ENCODE measurements at places on chromosomes 13 and 19.

GRCh38 chr19:41330946-41331678 lies 21.1 kb downstream of the CCDC97 start:
- no peak for DNase-seq

DNA sequence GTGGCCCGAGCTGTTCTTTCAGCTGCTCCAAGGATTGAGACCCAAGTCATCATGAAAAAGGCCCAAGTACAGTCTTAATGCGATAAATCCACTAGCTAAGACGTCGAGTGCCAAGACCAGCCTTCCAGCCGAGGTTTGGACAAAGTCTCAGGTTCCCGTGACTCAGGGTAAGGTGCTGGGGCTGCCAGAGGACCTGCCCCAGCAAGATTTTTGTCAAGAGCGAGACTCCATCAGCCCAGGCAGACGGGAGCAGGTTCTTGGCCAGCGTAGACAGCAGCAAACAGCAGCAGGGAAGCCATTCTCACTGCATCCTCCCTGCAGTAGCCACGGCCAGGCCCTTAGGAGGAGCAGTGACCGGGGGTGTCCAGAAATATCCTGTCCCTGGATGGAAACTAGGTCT lies 3.4 kb downstream of the FEM1A start:
- DNase-seq = no peak

DNA sequence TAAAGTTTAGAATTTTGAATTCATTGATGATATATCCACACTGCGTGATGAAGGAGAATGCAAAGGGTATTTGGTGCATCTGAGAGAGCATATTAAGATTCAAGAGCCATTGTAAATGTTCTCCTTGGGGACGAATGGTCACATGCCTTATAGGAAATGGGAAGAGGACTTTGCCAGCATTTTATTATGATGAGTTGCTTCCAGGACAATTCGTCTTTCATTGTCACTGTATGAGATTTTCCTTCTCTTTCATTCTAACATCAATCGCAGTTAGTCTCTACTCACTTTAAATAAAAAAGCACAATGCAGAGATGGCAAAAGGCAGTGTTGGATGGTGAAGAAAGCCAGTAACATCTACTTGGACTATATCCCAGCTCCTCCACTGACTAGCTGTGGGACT lies 21.4 kb downstream of the WDFY2 start:
- no peak for DNase-seq

DNA sequence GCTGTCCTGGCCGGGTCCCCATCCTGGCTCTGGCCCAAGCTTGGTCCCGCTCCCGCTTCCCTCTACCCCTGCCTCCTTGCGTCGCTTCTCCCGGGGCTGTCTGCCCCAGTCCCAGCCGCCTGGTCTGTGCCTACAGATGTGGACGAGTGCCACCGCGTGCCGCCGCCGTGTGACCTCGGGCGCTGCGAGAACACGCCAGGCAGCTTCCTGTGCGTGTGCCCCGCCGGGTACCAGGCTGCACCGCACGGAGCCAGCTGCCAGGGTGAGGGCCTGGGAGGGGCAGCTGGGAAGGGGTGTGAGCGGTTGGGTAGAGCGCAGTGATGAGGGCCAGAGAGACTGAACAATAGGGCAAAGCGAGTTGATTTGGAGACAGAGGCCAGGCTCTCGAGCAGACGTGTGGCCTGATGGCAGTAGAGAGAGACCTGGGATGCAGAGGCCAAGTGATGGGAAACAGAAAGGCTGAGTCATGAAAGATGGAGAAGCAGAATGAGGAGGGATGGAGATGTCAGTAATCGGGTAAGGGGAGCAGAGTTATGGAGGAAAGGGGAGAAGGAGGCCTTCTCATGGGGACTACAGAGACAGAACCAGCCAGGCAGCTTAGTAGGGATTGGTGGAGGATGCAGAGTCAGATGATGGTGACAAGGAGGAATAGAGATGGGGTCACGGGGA lies 9.4 kb downstream of the LTBP4 start:
- DNase-seq = no peak

- DNase-seq = no peak
These were observed 375.5 kb downstream of the IRS2 start for GRCh38 chr13:109410868-109411267.

GRCh38 chr19:33346665-33347064 lies 26.8 kb upstream of the CEBPG start:
- no peak for DNase-seq

GRCh38 chr19:20078581-20079031 lies 806 bp downstream of the ZNF90 start:
- peak; percentile 66 for DNase-seq

- no peak for DNase-seq
These were observed 156.5 kb downstream of the OXGR1 start for GRCh38 chr13:96837809-96838208.

DNA sequence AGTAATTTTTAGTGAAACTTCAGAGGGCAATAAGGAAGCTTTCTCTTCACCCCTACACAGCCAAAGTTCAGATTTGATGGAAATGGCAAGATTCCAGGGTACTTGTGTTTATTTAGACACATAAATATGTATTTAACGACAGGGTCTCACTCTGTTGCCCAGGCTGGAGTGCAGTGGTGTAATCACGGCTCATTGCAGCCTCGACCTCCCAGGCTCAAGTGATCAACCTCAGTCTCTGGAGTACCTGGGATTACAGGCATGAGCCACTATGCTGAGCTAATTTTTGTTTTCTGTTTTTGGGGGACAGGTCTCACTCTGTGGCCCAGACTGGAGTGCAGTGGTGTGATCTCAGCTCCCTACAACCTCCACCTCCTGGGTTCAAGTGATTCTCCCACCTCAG lies 2.0 kb upstream of the SYCE2 start:
- DNase-seq = no peak

- DNase-seq = no peak
These were observed 774 bp downstream of the ALDH16A1 start for GRCh38 chr19:49453757-49454240.

DNA sequence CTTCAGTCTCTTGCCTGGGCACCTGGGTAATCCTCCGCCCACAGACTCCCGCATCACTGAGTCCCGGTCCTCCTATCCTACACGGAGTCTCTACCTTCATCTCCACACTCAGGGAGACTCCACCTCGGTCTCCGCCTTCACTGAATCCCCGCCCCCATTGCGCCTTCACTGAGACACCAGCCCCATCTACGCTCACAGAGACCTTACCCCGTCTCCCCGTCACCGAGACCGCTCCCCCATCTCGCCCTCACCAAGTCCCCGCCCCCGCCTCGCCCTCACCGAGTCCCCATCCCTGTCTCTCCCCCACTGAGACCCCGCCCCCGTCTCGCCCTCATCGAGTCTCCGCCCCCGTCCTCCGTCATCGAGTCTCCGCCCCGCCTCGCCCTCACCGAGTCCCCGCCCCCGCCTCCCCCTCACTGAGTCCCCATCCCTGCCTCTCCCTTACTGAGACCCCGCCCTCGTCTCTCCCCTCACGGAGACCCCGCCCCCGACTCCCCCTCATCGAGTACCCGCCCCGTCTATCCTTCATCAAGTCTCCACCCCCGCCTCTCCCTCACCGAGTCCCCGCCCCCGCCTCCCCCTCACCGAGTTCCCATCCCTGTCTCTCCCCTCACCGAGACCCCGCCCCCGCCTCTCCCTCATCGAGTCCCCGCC lies 23.1 kb upstream of the ZNF846 start:
- DNase-seq = peak; percentile 95

DNA sequence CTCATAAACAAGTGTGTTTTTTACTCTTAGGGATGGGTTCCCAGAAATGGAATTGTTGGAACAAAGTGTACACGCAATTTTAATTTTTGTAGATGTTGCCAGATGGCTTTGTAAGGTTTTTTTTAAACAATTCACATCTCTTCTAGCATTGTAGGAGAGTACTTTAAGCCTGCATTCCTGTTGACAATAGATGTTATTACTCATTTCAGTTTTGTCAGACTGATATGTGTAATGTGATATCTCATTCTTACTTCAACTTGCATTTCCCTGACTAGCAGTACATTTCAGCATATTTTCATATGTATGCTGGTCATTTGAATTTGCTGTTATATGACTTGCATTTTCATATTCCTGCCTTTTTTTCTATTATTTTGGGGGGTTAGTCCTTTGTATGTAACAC lies 186.6 kb upstream of the SLITRK6 start:
- no peak for DNase-seq

DNA sequence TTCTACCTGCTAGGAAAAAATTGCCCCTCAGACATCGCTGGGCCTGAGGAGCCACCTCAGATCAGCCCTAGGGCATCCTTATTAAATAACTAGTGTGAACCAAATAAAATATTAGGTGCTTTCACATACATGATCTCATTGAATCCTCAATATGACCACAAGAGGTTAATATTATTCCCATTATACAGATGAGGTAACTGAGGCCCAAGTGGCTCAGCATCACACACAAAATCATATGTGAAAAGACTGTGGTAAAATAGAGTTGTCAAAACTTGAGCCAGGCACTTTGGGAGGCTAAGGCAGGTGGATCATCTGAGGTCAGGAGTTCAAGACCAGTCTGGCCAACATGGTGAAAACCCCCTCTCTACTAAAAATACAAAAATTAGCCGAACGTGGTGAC lies 2.9 kb upstream of the DMKN start:
- DNase-seq = no peak

GRCh38 chr13:54637366-54637765 lies 1608.8 kb downstream of the OLFM4 start:
- DNase-seq = no peak

- DNase-seq = peak; percentile 2
These were observed 34.4 kb upstream of the MIR17HG start for GRCh38 chr13:91313103-91313502.

DNA sequence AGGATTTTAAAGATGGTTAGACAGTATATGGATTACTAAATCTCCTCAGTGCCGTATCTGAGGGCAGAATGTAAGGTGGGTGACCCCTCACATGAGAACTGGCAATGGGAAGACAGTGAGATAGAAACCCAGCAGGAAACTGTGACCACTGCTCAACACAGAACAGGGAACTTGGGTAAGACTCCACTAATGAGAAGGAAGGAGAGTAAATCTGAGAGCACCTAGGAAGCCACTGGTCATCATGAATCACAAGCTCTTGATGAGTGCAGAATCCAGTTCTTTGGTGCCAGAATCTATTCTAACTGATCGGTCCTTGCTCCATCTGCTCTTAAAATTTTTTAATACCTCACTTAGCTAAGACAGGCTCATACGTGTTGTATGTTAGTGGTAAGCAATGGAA lies 261.8 kb downstream of the KLF12 start:
- peak; percentile 15 for DNase-seq

GRCh38 chr13:75372517-75372916 lies 109.5 kb downstream of the TBC1D4 start:
- peak; percentile 57 for DNase-seq

- DNase-seq = no peak
These were observed 3.5 kb downstream of the C19orf67 start for GRCh38 chr19:14081797-14082674.

DNA sequence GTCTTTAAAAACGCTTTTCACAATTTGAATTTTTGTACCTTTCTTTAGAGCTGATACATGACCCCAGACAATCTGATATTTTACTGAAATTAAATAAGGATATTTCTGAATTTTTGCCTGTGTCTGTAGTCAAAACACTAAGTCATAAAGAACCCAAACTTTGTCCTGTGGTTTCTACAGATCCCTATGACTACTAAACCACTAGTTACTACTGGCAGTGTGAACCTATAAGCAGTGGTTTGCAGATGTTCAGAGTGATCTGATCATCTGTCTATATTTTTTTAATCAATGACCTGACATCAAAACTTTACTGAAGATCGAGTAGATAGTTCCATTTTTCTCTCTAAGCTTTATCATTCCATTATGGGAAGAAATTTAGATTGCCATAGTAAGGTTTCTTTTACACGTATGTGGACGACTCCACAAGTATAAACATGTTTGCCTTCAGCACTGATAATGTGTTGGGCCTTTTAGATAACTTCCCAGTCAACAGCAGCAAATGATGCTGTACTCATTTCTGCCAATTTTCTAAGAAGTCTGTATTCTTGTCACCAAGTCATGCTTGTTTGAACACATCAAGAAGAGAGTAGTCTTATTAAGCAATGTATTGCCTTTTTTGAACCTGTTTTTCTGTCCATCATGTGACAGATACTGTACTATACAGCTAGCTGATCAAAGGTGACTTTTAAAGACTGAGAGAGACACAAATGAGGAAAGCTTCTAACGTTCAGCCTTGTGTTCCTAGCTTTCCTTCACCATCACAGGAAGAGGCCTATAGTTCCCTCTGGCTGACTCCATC lies 21.8 kb downstream of the POLR1D start:
- DNase-seq = no peak

DNA sequence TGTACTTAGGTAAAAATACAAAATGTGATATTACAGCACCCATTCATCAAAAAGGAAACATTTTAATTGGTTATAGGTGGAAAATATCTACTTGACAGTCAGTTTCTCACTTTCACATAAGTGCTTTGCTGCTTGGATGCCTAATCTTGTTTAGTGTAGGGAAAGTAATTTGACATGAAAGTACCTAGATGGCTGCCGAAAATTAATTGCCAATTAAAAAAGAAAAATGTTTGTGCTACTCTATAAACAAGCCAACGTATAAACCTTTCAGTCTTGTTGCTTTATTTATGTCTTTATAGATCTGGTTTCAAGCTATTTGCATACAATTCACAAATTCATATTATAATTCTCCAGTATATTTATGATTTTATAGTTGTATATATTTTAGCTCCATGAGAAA lies 729.9 kb downstream of the DACH1 start:
- no peak for DNase-seq

DNA sequence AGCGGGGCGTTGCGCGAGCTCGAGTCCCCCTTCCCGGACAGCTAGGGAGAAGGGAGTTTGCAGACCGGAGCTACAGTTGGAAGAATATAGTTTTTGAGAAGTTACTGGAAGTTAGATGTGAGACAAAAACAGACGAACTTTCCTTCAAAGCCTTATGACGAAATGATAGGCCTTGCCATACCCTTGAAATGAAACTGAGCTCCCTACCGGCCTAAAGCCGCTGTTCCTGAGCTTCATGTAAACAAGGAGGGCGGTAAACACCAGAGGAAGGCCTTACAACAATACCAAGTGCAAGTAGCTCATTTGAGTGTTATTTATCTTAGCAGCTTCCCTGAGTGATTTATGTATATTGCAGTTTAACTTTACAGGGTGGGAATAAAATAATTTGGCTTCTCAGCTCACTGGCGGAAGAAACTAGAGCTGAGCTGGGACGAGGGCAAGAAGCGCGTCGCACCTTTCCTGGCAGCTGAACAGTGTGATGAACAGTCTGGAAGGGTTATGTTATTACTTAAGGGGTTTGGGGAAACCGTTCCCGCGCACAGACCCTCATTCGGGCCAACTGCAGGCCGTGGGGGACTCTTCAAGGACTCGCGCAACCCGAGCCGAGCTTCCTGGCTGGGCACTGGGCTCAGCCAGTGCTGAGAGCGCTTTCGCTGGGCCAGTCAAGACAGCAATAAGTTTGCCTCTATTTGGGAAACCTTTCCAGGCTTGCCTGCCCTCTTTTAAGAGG lies 111.2 kb downstream of the KCNRG start:
- peak; percentile 19 for DNase-seq

GRCh38 chr19:51147663-51148062 lies 5.6 kb downstream of the SIGLEC7 start:
- DNase-seq = no peak

- peak; percentile 36 for DNase-seq
These were observed 344 bp downstream of the NHLRC3 start for GRCh38 chr13:39038569-39039030.
